ENCODE measurements at places on chromosomes 6 and 20. TPM values are rescaled to one million over a fixed set of nuclear protein-coding genes. Genes with fewer than 3 reads are reported as not detected.

Gene DLL1
- 26.9 TPM for total RNA-seq

Gene SMIM29
- 22.0 TPM for total RNA-seq

Gene PRPH2
- total RNA-seq: 0.32 TPM

Gene C20orf144
- 0.33 TPM for total RNA-seq

Gene SYCP2
- total RNA-seq: 30.1 TPM

- no peaks in the 10 kb centered on the region for H3K36me3 ChIP-seq
- no peak for DNase-seq
- H3K4me1 ChIP-seq: no peaks in the 10 kb centered on the region
- no peak overlapping the region for H3K27ac ChIP-seq
- H3K4me3 ChIP-seq: no peak overlapping the region
These were observed 57.2 kb downstream of the CTCFL start for GRCh38 chr20:57467742-57468141.

GRCh38 chr20:38505091-38505455 lies 32.4 kb downstream of the RALGAPB start:
- no peaks in the 10 kb centered on the region for H3K27me3 ChIP-seq
- H3K36me3 ChIP-seq: no peaks in the 10 kb centered on the region
- no peak overlapping the region for H3K4me3 ChIP-seq

DNA sequence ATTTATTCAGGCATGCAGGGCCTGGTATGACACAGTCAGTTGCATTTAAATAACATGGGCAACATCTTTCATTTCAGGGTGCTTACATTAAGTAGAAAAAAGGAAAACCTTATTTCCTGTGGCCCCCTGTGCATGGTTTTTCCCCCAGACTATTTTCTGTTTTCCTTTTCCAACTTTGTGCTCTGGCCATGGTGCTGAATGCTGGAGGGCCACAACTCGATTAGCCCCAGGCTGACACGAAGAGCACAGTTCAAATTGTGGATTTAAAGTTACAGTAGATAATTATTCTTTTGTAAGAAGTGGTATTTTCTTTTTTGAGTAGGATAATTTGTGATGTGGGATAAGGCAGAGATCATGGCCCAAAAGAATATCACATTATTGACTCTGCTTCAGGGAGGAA lies 332.0 kb downstream of the HAO1 start:
- H3K4me3 ChIP-seq: no peak overlapping the region
- H3K27ac ChIP-seq: no peak overlapping the region
- H3K4me1 ChIP-seq: no peaks in the 10 kb centered on the region
- DNase-seq: no peak

GRCh38 chr6:37602801-37603200 lies 94.9 kb downstream of the MDGA1 start:
- no peak for DNase-seq
- H3K27ac ChIP-seq: no peak overlapping the region
- no peak overlapping the region for H3K4me3 ChIP-seq
- no peaks in the 10 kb centered on the region for H3K4me1 ChIP-seq
- H3K27me3 ChIP-seq: no peaks in the 10 kb centered on the region
- H3K36me3 ChIP-seq: no peaks in the 10 kb centered on the region

DNA sequence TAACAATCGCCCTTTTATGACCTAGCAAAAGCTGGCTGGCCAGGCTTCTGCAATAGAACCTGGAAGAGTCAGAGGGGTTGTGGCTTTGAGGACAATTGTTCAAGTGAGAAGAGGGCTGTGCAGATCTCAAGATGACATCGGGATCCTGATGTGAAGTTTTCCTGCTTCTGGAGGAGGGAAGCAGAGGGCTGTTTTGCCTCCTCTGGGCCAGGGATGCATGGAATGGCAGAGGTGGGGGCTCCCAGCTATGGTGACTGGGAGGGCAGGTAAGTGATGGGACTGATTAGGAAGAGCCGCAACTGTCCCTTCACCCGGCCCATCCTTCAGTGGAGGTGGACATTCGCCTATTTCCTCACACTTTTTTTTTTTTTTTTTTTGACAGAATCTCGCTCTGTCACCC lies 43.4 kb upstream of the BLCAP start:
- H3K4me1 ChIP-seq: no peaks in the 10 kb centered on the region
- DNase-seq: no peak
- H3K36me3 ChIP-seq: no peaks in the 10 kb centered on the region
- H3K4me3 ChIP-seq: no peak overlapping the region
- H3K27me3 ChIP-seq: no peaks in the 10 kb centered on the region

GRCh38 chr6:26502626-26503025 lies 2.5 kb downstream of the BTN1A1 start:
- H3K4me3 ChIP-seq: no peak overlapping the region
- no peak for DNase-seq
- peaks cover 10% of the 10 kb centered on the region for H3K27me3 ChIP-seq
- H3K36me3 ChIP-seq: no peaks in the 10 kb centered on the region
- no peak overlapping the region for H3K27ac ChIP-seq

- no peak overlapping the region for H3K4me3 ChIP-seq
- H3K27me3 ChIP-seq: no peaks in the 10 kb centered on the region
- H3K27ac ChIP-seq: no peak overlapping the region
- H3K4me1 ChIP-seq: no peaks in the 10 kb centered on the region
- no peaks in the 10 kb centered on the region for H3K36me3 ChIP-seq
These were observed 52.5 kb downstream of the MMUT start for GRCh38 chr6:49410564-49410963.

GRCh38 chr6:41073968-41074691 lies 1.4 kb downstream of the NFYA start:
- H3K27ac ChIP-seq: peak overlapping the region; percentile 99
- no peak for DNase-seq

DNA sequence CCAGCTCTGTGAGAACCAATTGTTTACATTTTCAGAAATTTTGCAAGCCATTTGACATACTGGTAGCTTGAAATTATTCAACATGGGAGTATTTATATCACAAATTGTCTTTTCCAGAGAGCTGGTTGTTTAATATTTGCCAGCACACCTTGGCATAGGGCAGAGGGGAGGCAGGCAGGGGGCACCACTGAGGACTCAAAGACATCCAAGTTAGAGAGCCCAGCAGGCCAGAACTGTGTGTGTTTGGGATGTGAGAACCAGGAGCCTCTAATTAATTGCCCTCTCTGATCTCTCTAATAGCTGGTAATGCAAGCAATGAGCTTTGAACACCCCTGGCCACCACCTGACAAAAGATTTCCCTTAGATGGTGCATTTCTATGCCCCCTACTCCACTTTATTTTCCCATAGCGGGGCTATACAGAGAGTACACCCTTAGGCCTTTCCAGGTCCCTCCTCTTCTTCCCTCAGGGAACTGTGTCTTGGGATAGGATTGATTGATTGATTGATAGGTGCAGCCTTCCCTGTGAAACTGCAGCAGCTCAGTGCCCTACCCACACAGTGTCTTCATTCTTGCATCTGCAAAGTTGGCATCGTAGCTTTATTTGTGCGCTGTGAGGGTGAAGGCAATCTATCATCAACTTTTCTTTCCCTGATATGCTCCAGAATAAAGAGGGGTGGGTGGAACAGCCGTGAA lies 29.2 kb downstream of the MOCS1 start:
- H3K4me3 ChIP-seq: no peak overlapping the region
- H3K4me1 ChIP-seq: no peaks in the 10 kb centered on the region
- no peak for DNase-seq
- H3K36me3 ChIP-seq: no peaks in the 10 kb centered on the region
- H3K27me3 ChIP-seq: no peaks in the 10 kb centered on the region

DNA sequence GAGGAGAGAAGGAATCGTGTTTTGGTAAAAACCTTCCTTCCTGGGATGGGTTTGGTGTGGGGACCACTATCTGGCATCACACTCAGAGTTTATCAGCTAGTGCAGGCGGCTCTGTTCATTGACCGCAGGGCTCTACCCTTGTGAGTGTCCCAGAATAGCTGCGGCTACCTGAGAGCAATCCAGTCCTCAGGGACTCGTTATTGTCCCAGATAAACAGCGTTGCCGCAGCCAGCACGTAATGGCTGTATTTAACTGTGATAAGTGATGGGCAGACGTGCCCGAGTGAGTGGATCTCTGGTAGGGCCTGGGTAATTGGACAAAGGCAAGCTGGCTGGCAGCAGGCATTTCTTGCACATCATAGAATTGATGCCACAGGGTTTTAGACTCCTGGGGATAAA lies 163.3 kb downstream of the SOBP start:
- H3K4me3 ChIP-seq: no peak overlapping the region
- H3K36me3 ChIP-seq: no peaks in the 10 kb centered on the region
- DNase-seq: no peak

DNA sequence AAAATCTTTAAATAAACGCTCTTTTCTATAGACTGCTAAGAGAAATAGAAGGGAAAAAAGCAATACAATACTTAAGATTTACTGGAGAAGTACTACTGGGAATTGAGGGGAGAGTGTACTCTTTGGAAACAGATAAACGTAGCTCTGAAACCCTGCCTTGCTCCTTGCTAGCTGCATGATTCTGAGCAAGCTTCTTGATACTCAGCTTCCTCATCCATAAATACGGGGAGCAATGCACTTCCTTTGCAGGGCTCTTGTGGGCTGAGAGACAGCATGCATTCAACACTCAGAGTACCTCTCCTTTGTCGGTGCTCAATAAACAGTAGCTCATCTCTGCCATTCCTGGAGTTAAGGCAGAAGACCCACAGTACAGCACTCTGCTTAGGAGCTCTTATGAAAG lies 159.7 kb downstream of the BTBD9 start:
- no peak overlapping the region for H3K27ac ChIP-seq
- no peak for DNase-seq
- H3K36me3 ChIP-seq: no peaks in the 10 kb centered on the region
- no peak overlapping the region for H3K4me3 ChIP-seq
- no peaks in the 10 kb centered on the region for H3K4me1 ChIP-seq

- no peak overlapping the region for H3K27ac ChIP-seq
- no peaks in the 10 kb centered on the region for H3K4me1 ChIP-seq
- no peaks in the 10 kb centered on the region for H3K36me3 ChIP-seq
- no peak overlapping the region for H3K4me3 ChIP-seq
These were observed 30.4 kb downstream of the SERPINB9 start for GRCh38 chr6:2872423-2873358.

DNA sequence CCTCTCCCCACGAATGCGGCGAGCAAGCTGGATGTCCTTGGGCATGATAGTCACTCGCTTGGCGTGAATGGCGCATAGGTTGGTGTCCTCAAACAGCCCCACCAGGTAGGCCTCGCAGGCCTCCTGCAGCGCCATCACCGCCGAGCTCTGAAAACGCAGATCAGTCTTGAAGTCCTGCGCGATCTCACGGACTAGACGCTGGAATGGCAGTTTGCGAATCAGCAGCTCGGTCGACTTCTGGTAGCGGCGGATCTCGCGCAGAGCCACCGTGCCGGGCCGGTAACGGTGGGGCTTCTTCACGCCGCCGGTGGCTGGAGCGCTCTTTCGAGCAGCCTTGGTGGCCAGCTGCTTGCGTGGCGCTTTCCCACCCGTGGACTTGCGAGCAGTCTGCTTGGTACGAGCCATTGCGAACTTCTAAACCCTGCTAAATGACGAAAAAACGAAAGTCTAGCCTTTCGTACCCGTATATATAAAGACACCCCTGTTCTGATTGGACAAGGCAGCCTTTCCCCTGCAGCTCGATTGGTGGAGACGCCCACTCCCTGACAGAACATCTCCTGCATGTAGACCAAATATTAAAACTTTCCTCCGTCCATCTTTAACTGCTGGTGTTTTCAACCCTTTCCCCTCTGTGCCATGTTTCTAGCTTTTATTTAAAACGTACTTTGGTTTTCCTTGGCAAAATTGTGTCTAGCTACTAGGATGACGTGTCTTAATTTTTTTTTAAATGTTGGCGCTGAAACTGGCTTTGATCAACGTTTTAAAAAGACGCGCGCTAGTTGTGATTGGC lies 109.8 kb downstream of the HFE start:
- H3K4me1 ChIP-seq: no peaks in the 10 kb centered on the region
- no peaks in the 10 kb centered on the region for H3K27me3 ChIP-seq
- DNase-seq: peak; percentile 89
- H3K36me3 ChIP-seq: no peaks in the 10 kb centered on the region

DNA sequence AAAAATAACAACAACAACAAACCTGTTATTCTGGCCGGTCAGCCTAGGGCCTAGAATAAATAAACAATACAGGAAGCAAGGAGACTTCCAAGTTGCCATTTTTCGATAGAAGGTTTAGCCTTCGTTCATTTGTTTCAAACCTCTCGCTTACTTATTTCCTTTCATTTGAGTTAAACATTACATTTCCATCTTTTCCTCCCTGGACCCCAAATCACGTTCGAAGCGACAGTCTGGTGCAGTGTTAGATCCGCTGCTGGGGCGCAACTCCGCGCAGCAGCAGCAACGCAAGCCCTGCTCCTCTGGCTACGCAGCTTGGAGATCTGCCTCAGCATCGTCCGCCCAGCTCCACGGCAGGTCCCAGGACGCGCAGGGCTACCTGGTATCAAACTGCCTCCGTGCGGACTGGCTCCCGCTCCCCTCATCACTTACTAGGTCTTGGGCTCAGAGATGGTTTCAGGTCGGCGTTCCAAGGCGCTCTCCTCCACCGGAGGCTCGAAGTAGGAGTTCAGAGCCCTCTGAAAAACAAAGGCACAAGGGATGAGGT lies 530 bp downstream of the TDP2 start:
- no peaks in the 10 kb centered on the region for H3K36me3 ChIP-seq
- H3K27me3 ChIP-seq: no peaks in the 10 kb centered on the region
- H3K4me3 ChIP-seq: peak overlapping the region; percentile 92
- H3K4me1 ChIP-seq: no peaks in the 10 kb centered on the region
- DNase-seq: no peak

- no peak for DNase-seq
- no peaks in the 10 kb centered on the region for H3K36me3 ChIP-seq
- H3K27ac ChIP-seq: no peak overlapping the region
- no peak overlapping the region for H3K4me3 ChIP-seq
These were observed 102.0 kb downstream of the BTBD3 start for GRCh38 chr20:12019715-12020114.

DNA sequence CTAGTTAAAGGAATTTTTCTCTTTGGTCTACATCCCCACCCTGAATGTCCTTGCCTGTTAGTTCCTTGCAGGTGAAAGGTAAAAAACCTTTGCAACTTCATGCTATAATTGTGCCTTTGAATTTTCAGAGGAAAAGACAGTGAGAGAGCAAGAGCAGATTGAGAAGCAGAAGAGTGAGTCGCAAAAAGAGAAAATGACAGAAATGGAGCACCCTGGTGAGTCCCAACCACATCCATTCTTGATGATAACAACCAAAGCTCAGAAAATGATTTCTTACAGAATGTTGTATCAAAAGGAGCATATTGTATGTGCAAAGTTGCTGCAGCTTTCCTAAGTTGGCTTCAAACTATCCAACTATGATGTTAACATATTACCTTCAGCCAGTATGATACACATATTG lies 165.2 kb upstream of the CENPW start:
- no peak for DNase-seq
- no peak overlapping the region for H3K4me3 ChIP-seq
- H3K36me3 ChIP-seq: no peaks in the 10 kb centered on the region
- H3K27me3 ChIP-seq: no peaks in the 10 kb centered on the region
- no peaks in the 10 kb centered on the region for H3K4me1 ChIP-seq

GRCh38 chr6:29661071-29661470 lies 4.2 kb downstream of the MOG start:
- no peak for DNase-seq
- H3K27me3 ChIP-seq: no peaks in the 10 kb centered on the region
- no peak overlapping the region for H3K4me3 ChIP-seq
- no peaks in the 10 kb centered on the region for H3K36me3 ChIP-seq

GRCh38 chr6:119915971-119916370 lies 566.4 kb upstream of the MAN1A1 start:
- H3K27ac ChIP-seq: no peak overlapping the region
- no peak for DNase-seq
- no peaks in the 10 kb centered on the region for H3K4me1 ChIP-seq
- no peaks in the 10 kb centered on the region for H3K36me3 ChIP-seq
- no peak overlapping the region for H3K4me3 ChIP-seq

All from breast epithelium (tissue), 4 donors.